ENCODE measurements at places on chromosomes 1 and 21. TPM values are rescaled to one million over a fixed set of nuclear protein-coding genes. Genes with fewer than 3 reads are reported as not detected.

Gene SOX13
- total RNA-seq = 2.7 TPM

Gene KRTAP8-1
- total RNA-seq = not detected

Gene S100A8
- total RNA-seq = 238 TPM

Gene ODF2L
- 10.3 TPM for total RNA-seq

Gene FAAH
- 11.7 TPM for total RNA-seq

Gene TMEM125
- 15.4 TPM for total RNA-seq

Gene OR2L5
- total RNA-seq = not detected

Gene SAMD11
- under 0.01 TPM for total RNA-seq

Gene MFSD2A
- total RNA-seq = 32.3 TPM

Gene TRMT1L
- total RNA-seq = 23.2 TPM

Gene SLC45A1
- not detected for total RNA-seq

Gene ADGRL2
- 38.6 TPM for total RNA-seq

Gene CFHR2
- not detected for total RNA-seq

Gene RAP1GAP
- total RNA-seq = 2.6 TPM

Gene ATP8B2
- 9.2 TPM for total RNA-seq

Gene ERICH3
- total RNA-seq = not detected

Gene SFN
- 1,116 TPM for total RNA-seq

Gene BMP8A
- 0.34 TPM for total RNA-seq

Gene DNALI1
- under 0.01 TPM for total RNA-seq

Gene HMGCS2
- total RNA-seq = not detected

Gene RBBP4
- total RNA-seq = 164 TPM

Gene RNF207
- total RNA-seq = 23.6 TPM

Gene PLEKHG5
- total RNA-seq = 44.1 TPM

Gene S100A14
- 881 TPM for total RNA-seq

Gene LAMB3
- total RNA-seq = 1,978 TPM

Gene NBPF4
- 0.14 TPM for total RNA-seq

Gene DIRAS3
- total RNA-seq = 0.07 TPM

Gene OPRD1
- total RNA-seq = not detected

Gene COL18A1
- total RNA-seq = 41.7 TPM

Gene ALG14
- total RNA-seq = 2.7 TPM

Gene CFHR3
- total RNA-seq = not detected

Gene SHISAL2A
- total RNA-seq = not detected

Gene PARP1
- total RNA-seq = 21.2 TPM

Gene C1orf115
- total RNA-seq = 4.6 TPM

Gene MSH4
- 1.1 TPM for total RNA-seq

Gene ADAMTS4
- total RNA-seq = under 0.01 TPM

Gene VSIG8
- 0.34 TPM for total RNA-seq

Gene HHAT
- total RNA-seq = 2.4 TPM

Gene TMEM201
- 2.1 TPM for total RNA-seq

Gene PLA2G2C
- not detected for total RNA-seq

Gene AGTRAP
- 55.7 TPM for total RNA-seq

Gene CLCA1
- not detected for total RNA-seq

Gene TP73
- 0.36 TPM for total RNA-seq

Gene EDARADD
- 10.0 TPM for total RNA-seq
